B cell (primary cell): ENCODE measurements at places on chromosomes 5 and 9.

GRCh38 chr5:52015760-52016159 lies 632.5 kb downstream of the ISL1 start:
- H3K27ac ChIP-seq, result no peak overlapping the region
- H3K4me1 ChIP-seq, result no peaks in the 10 kb centered on the region
- H3K36me3 ChIP-seq, result no peaks in the 10 kb centered on the region
- no peak overlapping the region for H3K4me3 ChIP-seq

GRCh38 chr9:76311537-76311936 lies 82.7 kb downstream of the RFK start:
- H3K4me3 ChIP-seq, result no peak overlapping the region
- no peaks in the 10 kb centered on the region for H3K36me3 ChIP-seq
- no peaks in the 10 kb centered on the region for H3K4me1 ChIP-seq
- no peaks in the 10 kb centered on the region for H3K27me3 ChIP-seq
- no peak for DNase-seq

DNA sequence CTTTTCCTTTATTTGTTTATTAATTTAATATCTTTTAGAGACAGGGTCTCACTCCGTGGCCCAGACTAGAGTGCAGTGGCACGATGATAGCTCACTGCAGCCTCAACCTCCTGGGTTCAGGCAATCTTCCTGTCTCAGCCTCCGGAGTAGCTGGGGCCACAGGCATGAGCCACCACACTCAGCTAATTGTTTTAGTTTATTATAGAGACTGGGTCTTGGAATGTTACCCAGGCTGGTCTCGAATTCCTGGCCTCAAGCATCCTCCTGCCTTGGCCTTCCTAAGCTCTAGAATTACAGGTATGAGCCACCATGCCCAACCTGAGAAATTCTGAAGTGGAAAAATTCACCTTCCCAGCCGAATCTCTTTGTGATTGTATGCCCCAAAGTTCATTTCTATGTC lies 139.4 kb upstream of the SLC12A2 start:
- no peak for DNase-seq
- H3K4me1 ChIP-seq, result no peaks in the 10 kb centered on the region
- no peaks in the 10 kb centered on the region for H3K36me3 ChIP-seq
- no peaks in the 10 kb centered on the region for H3K27me3 ChIP-seq
- H3K4me3 ChIP-seq, result no peak overlapping the region

DNA sequence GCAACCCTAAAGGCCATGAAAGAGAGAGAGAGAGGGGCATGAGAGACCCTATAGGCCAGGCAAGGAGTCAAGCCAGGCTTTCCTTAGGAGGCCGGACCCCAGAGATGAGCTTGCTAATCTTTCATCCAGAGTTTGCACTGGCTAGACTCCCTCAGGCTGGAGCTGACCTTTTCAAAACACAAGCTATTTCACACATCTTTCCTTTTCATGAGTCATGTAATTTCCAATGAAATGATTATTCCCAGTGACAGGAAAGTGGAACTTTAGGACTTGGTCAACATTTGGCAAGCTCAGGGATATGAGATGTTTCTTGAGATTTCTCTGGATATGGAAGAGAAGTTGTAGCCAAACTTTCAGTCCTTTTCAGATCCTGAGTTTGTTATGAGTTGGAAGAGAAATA lies 117.7 kb downstream of the TARS1 start:
- H3K4me3 ChIP-seq, result no peak overlapping the region
- H3K4me1 ChIP-seq, result no peaks in the 10 kb centered on the region
- peaks cover 2% of the 10 kb centered on the region for H3K27me3 ChIP-seq
- DNase-seq, result no peak

DNA sequence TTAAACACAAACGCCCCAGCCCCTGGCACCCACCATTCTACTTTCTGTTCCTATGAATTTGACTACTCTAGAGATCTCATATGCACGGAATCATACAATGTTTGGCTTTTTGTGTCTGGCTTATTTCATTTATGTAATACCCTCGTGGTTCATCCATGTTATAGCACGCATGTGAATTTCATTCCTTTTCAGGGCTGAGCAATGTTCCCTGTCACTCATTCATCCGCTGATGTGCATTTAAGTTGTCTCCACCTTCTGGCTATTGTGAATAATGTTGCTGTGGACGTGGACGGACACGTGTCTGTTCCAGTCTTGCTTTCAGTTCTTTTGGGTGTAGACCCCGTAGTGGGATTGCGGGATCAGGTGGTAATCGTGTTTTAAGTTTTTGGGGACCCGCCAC lies 79.9 kb upstream of the BARHL1 start:
- no peaks in the 10 kb centered on the region for H3K36me3 ChIP-seq
- DNase-seq, result no peak
- no peak overlapping the region for H3K4me3 ChIP-seq

DNA sequence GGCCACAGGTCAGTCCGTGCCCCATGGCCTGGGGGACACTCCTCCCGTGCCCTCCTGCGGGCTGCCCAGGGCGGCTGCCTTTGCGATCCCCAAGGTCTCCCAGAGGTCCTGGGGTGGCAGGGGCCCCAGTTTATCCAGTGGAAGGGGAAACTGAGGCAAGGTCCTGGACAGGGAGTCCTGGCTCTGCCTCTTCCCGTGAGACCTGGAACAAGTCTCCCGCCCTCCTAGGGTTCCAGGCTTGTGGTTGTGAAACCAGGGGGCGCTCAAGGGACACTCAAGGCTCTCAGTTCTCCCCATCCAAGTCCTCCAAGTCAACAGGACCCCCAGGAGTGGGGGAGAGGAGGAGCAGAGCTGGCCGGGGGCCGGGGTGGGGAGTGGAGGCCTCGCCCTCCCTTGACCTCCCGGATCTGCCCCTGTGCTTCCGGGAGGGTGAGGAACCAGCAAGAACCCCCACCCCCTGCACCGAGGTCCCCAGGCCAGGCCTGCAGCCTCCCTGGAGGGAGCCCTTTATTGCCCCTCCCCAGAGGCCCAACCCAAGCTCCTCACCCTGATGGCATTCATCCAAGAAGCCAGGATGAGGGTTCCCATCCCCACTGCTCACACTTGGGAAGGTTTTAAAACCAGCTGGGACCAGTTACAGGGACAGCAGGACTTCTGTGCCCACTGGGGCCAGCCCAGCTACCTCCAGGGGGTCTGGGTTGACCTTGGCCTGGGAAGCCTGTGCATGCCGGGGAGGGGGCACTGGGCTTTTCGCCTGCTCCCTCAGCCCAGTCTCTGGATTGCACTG lies 24.7 kb upstream of the TMEM250 start:
- H3K27ac ChIP-seq, result no peak overlapping the region
- no peaks in the 10 kb centered on the region for H3K36me3 ChIP-seq
- peaks cover 9% of the 10 kb centered on the region for H3K27me3 ChIP-seq
- H3K4me1 ChIP-seq, result no peaks in the 10 kb centered on the region
- DNase-seq, result no peak

- no peaks in the 10 kb centered on the region for H3K27me3 ChIP-seq
- no peak for DNase-seq
- H3K4me1 ChIP-seq, result no peaks in the 10 kb centered on the region
- H3K36me3 ChIP-seq, result no peaks in the 10 kb centered on the region
- H3K4me3 ChIP-seq, result no peak overlapping the region
Observed at GRCh38 chr5:153658149-153658548, 167.7 kb downstream of the GRIA1 start.

- peaks cover 5% of the 10 kb centered on the region for H3K27me3 ChIP-seq
- no peaks in the 10 kb centered on the region for H3K4me1 ChIP-seq
- no peak overlapping the region for H3K27ac ChIP-seq
- no peak for DNase-seq
- no peaks in the 10 kb centered on the region for H3K36me3 ChIP-seq
- no peak overlapping the region for H3K4me3 ChIP-seq
Observed at GRCh38 chr5:144469106-144469505, 298.4 kb downstream of the KCTD16 start.

DNA sequence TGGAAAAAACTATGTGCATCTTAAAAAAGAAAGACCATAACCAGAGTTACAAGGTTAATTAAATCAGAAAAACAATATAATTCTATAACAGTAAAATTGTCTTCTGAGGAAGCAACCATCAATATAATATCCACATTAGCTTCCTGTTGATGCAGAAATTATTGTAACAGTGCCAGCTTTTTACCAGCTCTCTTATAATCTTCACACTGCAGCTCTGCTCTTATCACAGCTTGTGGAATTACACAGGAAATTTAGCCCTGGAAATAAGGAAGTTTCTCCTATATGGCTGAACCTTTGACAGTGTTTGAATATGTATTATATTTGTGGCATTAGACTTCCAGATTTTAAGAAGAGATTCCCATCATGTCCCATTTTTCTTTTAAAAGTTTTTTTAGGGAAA lies 49.1 kb upstream of the TEK start:
- H3K27ac ChIP-seq, result no peak overlapping the region
- no peaks in the 10 kb centered on the region for H3K36me3 ChIP-seq
- H3K27me3 ChIP-seq, result no peaks in the 10 kb centered on the region
- H3K4me3 ChIP-seq, result no peak overlapping the region
- H3K4me1 ChIP-seq, result no peaks in the 10 kb centered on the region
